ENCODE measurements at places on chromosomes 5 and 9. TPM values are rescaled to one million over a fixed set of nuclear protein-coding genes. Genes with fewer than 3 reads are reported as not detected.
A peak's percentile ranks its signal among the peaks of the same experiment; 100 is the strongest.

IL9 gene
- total RNA-seq, result not detected

MUSK gene
- not detected for total RNA-seq

GRCh38 chr9:127721391-127721821 is 5.5 kb downstream of the TTC16 start:
- no peak for DNase-seq

GRCh38 chr5:124056326-124056990 is 544.5 kb downstream of the CSNK1G3 start:
- no peak for DNase-seq

DNA sequence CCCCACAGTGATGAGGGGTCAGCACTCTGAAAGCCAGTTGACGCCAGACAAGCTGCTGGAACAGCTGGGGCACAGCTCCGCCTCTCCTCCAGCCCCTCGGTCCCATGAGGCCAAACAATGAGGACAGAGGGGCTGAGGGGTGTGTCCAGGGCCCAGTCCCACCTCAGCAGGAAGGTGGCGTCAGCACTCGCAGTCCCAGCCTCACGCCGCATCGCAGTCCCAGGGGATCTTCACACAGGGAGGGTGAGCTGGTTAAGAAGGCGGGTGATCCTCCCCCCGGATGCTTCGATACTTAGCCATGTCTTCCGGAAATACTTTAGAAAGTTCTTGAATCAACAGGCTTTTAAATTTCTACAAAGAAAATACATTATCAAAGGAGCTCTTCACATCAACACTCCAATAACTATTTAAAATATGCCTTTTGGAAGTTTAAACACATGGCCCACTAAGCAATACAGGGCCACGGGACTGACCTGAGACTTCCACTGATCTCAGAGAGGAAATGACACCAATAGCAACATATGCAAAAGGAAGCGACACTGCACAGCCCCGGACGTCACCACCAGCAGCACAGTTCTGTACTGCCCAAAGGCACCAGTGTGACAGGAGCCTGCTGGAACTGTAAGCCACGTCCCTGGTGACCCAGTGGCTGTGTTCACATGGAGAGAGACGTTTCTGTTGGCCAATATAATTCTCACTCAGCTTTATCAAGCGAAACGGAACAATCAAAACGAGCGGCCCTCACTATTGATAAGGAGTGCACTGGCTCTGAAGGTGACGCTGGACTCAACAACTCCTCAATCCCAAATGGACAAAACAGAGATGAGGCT is 5.9 kb downstream of the MED10 start:
- DNase-seq, result peak; percentile 33

JAKMIP2 gene
- total RNA-seq, result 5.2 TPM

GRCh38 chr9:135827866-135828580 is 79.3 kb downstream of the CAMSAP1 start:
- no peak for DNase-seq

DNA sequence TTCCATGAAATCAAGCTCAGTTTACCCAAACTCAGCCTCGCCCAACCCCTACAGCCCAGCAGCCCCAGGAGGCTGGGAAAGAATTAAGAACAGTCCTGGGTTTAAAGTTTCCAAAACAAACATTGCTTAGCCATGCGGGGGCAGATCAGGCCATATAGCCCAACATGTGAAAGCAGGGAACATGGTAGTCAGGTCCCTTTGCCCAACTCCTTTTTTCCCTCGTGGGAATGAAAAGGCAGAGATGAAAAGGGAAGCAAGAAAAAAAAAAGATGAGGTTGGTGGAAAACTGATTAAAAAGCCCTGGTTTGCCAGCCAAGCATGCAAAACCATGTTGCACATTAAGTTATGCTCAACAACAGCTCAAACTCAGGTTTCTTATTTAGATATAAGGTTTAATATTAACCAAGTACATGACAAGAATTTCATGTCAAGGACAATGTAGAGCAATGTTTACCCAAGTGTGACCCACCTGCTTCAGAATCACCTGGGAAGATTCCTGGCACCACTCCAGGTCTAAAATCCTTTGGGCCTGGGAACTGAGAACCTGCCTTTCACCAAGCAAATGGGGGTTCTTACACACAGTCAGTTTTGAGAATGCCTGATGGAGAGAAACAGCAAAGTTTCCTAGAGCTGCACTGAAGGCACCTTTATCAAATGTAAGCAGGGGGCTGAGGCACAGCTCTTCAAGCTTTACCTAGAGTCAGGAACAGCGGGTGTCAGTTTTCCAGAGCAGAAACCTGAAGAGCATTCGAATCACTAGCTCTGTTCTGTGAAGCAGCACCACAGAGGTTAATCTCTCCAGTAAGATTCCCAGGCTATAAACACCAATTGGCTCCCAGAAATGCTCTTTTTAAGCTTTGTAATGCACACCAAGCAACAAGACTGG is 1.7 kb downstream of the FREM1 start:
- no peak for DNase-seq
